NCI-H460 (cell line): ENCODE measurements at places on chromosomes 7 and 10.

- DNase-seq: no peak
These were observed 130.8 kb downstream of the CUL2 start for GRCh38 chr10:34959321-34959720.

DNA sequence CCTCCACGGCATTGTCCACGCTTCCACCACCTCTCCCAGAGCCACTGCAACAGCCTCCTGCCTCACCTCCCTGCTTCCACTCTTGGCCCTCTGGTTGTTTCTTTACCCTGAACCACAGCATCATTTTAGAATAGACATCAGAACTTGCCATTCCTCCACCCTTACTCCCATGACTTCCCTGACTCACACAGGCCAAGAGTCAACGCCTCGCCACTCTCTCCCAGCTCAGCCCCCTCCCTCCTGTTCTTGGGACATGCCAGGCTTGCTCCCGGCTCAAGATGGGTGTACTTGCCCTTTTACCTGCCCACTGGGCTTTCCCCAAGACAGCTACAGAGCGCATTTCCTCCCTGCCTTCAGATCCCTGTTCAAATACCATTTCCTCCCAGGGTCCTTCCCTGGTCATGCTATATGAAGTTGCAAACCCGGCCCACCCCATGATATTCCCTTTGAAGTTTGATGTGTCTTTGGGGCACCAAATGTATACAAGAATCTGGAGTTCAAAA, 429.1 kb downstream of the RPS24 start:
- DNase-seq: no peak

DNA sequence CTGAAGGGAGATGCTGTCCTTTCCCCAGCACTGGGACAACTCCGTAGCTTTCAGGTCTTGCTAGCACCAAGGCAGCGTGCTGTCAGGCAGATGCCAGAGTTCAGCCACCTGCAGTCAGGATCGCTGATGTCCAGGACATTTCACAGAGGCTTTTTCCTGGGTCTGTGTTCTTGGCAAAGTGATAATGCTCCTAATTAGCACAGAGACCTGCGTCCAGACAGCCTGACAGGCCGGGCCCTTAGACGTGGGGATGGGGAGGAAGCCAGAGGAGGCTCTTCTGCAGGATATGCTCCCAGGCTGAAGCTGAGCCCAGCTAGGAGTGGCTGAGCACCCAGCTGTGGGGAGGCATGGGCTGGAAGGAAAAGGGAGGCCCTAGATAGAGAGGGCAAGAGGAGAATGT, 82.5 kb upstream of the TBX20 start:
- DNase-seq: no peak

- no peak for DNase-seq
These were observed 202.8 kb downstream of the BAMBI start for GRCh38 chr10:28879875-28880682.

DNA sequence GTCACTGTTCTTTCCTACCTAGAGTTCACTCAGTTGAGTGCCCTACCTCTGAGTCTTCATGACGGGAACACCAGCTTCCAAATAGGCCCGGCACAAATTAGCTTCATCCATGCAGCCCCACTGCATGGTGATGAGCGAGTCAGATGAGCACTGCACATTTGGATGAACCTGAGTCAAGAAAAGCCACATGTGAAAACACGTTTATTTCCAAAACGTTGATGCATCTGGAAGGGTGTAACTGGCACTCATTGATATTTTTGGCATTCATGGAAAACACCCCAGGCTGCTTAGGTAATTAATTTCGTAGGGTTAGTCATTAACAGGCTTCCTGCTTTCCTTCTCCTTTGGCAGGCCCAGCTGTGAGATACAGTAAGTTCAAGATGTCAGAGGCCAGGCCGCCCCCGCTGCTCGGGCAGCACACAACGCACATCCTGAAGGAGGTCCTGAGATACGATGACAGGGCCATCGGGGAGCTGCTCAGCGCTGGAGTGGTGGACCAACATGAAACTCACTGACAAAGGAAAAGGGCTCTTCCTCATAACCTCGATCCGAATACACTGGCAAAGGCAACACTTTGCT, 725.2 kb downstream of the SUGCT start:
- no peak for DNase-seq

GRCh38 chr7:78253850-78254725, 455.5 kb downstream of the PHTF2 start:
- no peak for DNase-seq

GRCh38 chr10:12382956-12383531, 33.7 kb downstream of the CAMK1D start:
- no peak for DNase-seq
